AML-193 (cell line): ENCODE measurements at places on chromosomes 5 and 9.

- no peak for DNase-seq
Measured at GRCh38 chr5:175025077-175025476, 300.7 kb downstream of the MSX2 start.

- DNase-seq, result no peak
Measured at GRCh38 chr9:136590821-136591752, 45.2 kb upstream of the NOTCH1 start.

DNA sequence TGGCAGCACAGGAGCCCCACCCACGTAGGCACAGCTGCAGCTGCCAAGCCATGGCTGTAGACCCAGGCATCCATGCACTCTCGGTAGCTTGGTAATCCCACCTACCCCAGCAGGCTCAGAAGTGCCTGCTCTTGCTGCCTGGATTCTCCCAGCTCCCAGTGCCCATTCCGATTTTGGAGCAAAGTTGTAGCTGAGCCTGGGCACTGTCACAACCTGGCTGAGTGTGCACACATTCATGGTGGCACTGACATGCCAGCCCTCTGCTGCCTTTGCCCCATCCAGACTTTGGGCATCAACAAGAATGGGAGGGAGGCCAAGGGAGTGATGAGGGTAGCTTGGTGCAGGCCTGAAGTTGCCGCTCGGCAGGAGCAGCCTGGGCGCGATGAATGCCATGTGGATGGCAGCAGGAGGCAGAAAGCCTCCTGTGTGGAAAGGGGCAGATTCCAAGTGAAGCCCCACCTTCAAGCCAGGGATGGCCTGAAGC is 936.6 kb upstream of the PTPRD start:
- no peak for DNase-seq

DNA sequence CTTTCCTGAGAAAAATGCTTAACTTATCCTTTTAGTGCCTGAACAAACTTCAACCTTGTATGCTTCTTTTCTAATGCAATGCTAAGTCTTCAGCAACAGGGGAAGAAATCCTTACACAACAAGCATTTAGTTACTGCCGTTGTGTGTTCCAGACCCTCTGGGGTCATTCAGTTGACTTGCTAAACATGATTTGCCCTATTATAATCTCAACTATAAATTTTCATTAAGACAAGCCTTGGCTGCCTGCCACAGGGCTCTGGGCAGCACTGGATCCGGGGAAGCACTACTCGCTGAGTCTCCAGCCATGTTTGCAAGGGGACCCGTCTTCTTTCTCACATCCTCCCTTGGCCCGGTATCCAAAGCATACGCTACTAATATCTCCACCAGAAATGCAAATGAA is 58.1 kb downstream of the PTCH1 start:
- DNase-seq, result no peak
